ENCODE measurements at places on chromosomes 1 and 21.

- no peak for DNase-seq
Observed at GRCh38 chr21:33931799-33932390, 16.3 kb upstream of the ATP5PO start.

DNA sequence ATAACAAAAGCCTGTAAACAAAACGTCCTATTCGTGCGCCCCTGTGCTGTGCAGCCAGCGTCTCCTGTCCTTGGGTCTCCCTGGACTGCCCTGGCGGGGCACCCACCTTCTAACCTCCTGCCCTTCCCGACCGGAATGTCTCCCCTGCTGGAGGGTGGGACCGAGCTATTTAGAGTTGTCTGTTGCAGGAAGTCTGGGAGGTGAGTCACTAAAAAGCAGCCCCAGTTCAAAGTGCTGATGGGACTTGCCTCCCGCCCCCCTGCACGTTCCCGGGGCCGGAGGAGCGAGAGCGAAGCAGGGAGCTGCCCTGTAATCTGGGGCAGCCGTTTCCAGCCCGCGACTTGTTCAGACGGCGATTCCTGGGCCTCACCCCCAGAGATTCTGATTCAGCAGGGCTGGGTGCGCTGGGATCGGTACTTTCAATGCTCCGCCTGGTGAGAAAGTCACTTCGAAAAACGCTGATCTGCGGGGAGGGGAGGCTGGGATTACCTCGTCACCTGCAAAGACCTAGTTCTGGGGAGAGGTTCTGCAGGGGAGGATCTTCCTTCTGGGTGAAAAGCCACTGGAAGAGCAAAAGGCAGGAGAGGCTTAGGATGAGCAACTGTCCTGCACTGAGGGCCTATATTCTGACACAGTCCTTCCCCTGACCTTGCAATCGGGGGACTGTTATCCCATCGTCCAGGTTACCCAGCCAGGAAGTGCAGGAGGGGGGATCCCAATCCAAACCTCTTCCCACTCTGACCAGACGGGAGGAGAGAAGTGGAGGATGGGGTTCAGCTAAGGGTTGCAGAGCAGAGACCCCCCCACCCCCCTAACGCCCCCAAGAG is 1.2 kb upstream of the DHRS3 start:
- DNase-seq, result no peak

DNA sequence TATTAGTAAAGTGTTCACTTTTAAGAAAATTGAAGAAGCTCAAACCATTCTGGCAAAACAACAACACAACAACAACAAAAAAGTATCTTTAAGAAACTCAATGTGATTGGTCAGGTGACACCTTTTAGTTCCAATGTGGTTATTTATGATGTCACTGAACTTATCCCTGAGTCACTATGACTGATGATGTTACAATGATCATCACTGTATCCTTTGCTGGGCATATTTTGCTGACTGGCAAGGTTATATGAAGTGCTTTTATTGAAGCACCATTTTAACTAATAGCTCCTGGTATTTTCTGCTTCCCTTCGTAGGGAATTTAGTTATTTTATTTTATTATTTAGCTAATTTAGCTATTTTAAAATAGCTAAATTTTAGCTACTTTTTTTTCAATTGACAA is at the start of gene TEX50:
TEX50 (plus strand) TSS at position 223 of the 400 bp plus-strand sequence. CDS start 184 bp downstream, outside the sequence.
- no peak for DNase-seq

- DNase-seq, result no peak
Observed at GRCh38 chr1:218352075-218352438, 6.9 kb downstream of the TGFB2 start.

- DNase-seq, result no peak
Observed at GRCh38 chr1:58785442-58786058, 1.7 kb upstream of the JUN start.

DNA sequence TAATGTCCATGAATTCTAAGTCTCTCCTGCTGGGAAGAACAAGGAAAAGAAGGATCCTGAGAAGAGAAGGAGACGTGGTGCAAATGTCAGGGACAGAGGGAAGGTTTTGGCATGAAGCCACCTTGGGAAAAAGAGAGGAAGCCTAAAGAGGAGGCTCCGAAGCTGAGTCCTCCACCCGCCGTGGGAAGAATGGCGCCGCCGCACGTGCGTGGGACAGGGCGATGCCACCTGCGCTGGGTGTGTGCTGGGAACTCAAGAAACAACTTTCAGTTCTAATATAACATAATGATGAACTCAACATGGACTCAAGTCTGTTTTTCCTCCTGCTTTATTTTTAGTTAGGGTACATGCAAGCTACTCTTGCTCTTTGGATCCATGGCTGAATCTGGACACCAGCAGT is 362.3 kb upstream of the RUNX1 start:
- no peak for DNase-seq

- no peak for DNase-seq
Observed at GRCh38 chr1:76408303-76408702, 333.8 kb downstream of the ST6GALNAC3 start.

DNA sequence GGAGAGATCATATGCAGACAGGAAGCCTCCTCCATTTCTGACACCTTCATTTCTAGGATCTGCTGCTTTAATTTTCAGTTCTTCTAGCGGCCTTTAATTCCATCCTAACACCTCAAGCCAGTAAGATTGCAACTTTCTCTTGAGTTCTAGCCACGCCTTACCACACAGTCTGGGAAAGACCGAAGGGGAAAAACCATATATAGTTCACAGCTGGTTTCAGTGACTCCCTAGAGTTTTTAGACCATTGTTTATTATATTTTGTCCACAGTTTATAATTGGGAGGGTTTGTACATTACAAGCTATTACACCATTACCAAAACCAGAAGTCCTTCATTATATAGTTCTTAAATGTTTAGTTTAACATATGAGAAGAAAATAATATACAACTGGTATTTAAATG is 37.5 kb downstream of the DPH5 start:
- no peak for DNase-seq

- no peak for DNase-seq
Observed at GRCh38 chr1:213123087-213123486, 72.0 kb downstream of the RPS6KC1 start.

- DNase-seq, result no peak
Observed at GRCh38 chr1:47709872-47710231, 272.0 kb downstream of the FOXD2 start.

GRCh38 chr1:201637282-201638079 is 98.6 kb downstream of the NAV1 start:
- no peak for DNase-seq

- no peak for DNase-seq
Observed at GRCh38 chr1:110328274-110328673, 10.9 kb upstream of the RBM15 start.

DNA sequence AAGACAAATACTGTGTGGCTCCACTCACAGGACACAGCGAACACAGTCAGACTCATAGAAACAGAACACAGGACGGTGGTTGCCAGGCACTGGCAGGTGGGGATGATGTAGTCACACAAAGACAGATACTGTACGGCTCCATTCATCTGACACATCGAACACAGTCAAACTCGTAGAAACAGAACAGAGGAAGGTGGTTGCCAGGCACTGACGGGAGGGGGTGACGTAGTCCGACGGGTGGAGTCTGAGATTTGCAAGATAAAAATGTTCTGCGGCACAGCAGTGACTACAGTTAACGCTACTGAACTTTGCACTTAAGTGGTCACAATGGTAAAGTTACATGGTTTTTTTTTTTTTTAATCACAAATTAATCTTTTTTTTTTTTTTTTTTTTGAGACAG is 18.7 kb downstream of the C21orf58 start:
- DNase-seq, result no peak

- no peak for DNase-seq
Observed at GRCh38 chr1:19664453-19665185, at the start of gene HTR6. HTR6 (plus strand) TSS chr1:19664875; CDS start chr1:19665754, 879 bp downstream.

DNA sequence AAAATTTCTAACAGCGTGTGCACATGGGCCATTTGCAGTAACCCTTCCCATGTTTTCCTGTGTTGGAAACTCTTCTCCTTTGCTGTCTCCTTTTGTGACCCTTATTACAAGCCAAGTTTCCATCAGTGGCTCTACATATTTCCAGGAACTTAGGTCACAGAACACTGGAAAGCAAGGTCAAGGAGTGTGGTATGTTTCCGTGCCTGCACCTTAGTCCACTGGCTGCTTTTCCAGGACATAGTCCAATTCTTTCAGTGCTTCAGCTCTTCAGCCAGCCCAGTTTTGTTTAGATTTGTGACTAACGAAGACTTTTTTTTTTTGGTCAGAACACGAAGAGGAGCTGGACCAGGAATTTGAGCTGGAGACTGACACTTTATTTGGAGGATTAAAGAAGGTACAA is 33.8 kb downstream of the HHAT start:
- DNase-seq, result no peak

DNA sequence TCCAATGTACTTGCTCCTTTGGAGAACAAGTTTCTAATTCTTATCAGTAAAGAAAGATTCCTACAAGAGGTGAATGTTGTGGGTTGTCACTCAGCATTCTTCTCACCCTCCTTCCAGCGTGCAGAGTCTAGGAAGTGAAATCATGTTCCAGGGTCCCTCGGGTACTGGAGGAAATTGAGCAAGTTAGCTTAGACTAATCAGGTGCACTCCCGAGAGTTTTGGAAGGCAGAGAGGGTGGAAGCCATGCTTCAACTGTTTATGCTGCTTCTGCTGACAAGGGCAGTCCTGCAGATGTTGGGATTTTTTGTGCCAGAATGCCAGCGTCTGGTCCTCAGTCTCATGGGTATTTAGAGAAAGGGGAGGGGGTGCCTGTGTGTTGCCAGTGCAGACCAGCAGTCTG is 5.3 kb upstream of the C1orf115 start:
- DNase-seq, result no peak

GRCh38 chr1:230781594-230781993 is 34.4 kb downstream of the CAPN9 start:
- no peak for DNase-seq

DNA sequence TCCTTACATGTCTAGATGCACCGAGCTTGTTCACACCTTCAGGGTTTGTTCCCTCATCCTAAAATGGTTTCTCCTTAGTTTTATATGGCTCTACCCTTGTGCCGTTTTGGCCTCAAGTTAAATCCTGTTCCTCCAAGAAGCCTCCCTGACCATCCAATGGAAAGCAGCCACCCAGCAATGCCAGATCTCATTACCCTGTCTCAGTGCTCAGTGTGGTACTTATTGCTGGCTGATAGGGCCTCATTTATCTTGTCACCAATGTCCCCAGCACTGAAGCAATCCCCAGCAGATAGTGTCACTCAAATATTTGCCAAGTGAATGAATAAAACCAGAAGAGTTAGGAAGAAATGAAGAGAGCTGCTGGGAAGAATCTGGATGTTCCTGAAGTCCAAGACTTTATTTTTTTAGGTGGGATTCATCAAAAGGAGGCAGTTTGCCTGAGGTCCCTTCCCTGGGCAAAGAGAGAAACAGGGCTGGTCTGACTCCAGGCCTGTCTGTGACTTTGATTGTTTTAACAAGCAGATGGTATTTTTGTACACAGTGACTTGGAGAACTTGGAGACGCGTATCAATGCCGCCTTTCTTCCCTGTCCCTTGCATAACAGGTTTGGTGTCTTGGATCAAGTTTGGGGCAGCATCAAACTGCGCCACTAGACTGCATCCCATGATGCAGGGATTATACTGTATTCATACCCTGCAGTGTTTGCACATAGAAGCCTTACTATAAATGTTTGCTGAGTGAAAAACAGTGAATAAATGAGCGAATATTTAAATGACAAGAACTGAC is 221.2 kb downstream of the DISC1 start:
- no peak for DNase-seq

DNA sequence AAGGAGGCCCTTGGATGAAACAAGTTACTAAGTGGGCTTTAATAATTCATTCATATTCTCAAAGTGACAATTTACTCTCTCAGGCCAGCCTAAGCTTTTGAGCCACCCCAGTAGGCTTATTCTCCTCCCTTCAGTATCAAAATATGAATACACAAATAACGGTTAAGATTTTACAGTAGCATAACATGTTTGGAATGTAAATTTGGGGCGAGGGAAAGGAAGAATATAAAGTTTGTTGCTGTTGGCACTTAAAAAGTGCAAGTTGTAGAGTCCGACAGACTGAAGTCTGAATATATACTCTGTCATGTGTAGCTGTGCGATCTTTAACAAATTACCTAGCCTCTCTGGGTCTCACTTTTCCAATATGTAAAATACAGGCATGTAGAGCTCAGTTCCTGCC is 22.6 kb upstream of the MYSM1 start:
- no peak for DNase-seq

DNA sequence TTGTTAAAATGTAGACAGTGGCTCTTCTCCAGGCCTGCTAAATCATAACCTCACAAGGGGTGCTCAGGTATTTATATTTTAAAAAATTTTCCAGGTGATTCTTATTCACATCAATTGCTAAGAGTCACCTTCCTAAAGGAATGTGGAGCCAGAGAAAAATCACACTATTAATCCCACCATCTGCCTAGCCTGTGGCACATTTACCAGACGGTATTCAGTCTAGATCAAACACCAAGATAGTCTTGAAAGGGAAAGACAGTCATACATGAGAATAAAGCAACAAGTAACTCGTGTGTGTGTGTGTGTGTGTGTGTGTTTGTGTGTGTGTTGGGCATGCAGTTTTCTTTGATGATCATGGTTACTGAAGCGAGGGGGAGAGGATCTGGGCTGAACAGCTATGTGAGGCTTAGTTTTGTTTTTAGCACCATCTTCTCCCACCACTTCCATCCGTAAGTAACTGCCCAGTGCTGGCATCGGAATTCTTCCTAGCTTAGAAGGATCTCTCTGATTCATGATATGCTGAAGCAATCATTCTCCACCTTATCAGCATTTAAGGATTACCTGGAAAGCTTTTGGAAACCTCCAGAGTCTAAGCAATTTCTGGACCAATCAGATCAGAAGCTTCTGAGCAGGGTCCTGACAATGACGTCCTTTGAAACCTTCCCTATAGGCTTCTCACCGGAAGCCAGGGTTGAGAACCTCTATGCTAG is 2.4 kb upstream of the DPT start:
- DNase-seq, result no peak

DNA sequence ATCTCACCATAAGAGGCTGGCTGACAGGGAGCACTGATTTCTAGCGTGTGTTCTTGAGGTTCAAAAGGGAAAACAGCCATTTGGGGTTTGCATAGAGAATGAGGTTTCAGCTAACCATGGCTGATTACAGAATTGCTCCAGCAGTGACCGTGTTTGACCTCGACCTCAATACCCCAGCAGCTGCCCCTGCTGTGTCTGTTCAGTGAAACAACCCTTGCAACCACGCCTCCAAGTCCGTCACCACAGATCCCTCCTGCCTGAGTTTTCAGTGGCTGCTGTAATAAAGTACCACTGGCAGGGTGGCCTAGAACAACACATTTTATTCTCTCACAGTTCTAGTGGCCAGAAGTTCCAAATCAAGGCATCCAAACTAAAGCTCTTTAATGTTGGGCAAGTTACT is 147.7 kb downstream of the HUNK start:
- DNase-seq, result no peak

DNA sequence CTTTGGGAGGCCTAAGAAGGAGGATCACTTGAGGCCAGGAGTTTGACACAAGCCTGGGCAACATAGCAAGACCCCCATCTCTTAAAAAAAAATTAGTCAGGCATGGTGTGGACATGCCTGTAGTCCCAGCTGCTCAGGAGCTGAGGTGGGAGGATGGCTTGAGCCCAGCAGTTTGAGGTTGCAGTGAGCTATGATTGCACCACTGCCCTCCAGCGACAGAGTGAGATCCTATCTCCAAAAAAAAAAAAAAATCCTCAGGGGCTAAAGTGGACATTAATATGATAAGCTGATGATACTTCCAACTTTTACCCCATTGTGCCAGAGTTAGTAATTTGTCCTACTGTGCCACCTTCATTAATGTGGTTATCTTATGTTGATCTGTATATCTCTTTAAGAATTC is 327.8 kb upstream of the FMN2 start:
- DNase-seq, result no peak

Data from glutamatergic neuron (in vitro differentiated cells).